ENCODE measurements at places on chromosomes 1 and 21. TPM values are rescaled to one million over a fixed set of nuclear protein-coding genes. Genes with fewer than 3 reads are reported as not detected.

GRCh38 chr1:246404078-246404477 is 103.0 kb downstream of the SMYD3 start:
- no peak for DNase-seq
- H3K4me1 ChIP-seq, result no peaks in the 10 kb centered on the region
- no peaks in the 10 kb centered on the region for H3K36me3 ChIP-seq
- H3K27me3 ChIP-seq, result no peaks in the 10 kb centered on the region
- no peak overlapping the region for H3K27ac ChIP-seq

DNA sequence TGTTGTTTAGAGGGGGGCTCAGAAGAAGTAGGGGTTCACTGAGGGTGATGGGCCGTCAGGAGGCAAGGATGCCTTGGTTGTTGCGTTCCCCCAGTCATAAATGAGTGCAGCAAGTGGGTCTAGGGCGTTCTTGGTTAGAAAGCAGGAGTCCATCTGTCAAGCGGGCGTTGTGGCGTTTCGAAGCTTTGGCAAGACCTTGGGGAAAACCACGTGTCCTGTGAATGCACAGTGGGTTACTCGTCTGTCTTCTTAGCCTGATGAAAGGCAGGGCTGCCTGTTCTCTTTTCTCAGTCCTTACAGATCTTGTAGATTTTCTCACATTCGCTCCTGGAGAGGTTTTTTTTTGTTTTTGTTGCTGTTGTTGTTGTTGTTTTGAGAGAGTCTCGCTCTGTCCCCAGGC is 6.3 kb upstream of the ZNF496 start:
- no peak for DNase-seq

- no peak overlapping the region for H3K4me3 ChIP-seq
- DNase-seq, result no peak
- peaks cover 7% of the 10 kb centered on the region for H3K27me3 ChIP-seq
- peaks cover 14% of the 10 kb centered on the region for H3K4me1 ChIP-seq
- no peak overlapping the region for H3K27ac ChIP-seq
- H3K36me3 ChIP-seq, result peaks cover 23% of the 10 kb centered on the region
These were observed 53.3 kb downstream of the PDE9A start for GRCh38 chr21:42706765-42707164.

DNA sequence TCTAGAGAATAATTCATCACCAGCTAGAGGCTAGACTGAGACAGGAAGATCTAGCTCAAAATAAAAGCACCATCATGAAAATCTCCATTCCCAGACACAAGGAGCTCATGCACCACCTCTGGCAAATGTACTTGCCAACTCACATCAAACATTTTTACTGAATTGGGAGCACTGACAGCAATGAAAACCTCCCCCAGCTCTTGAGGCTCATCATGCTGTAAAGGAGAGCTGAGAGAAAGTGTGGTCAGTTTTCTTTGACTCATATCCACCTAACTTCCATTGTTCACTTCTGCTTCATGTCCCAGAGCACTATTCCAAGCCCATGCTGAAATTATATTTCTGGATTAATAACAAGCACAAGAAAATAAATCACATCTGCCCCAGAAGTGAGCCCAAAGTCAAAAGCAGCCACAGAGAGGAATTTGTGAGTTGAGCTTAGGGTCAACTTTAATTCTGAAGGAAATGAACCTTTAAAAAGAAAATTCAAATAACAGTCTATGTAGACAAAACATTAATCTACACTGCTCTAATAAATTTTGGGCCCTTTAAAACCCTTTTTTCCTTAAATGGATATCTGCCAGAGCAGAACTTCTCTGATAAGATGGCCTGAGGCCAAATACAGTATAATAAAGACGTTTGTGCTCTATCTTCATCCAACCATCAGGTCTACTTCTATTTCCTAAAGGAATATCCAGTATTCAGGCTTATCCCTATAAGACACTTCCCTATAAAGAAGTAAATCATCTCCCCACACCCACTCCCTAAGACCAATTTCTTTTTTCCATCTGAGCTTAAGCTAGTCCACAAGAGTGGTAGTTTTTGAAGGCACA is 85.9 kb upstream of the ADAM30 start:
- H3K27ac ChIP-seq, result no peak overlapping the region
- peaks cover 8% of the 10 kb centered on the region for H3K4me1 ChIP-seq
- peaks cover 7% of the 10 kb centered on the region for H3K27me3 ChIP-seq
- no peaks in the 10 kb centered on the region for H3K36me3 ChIP-seq
- DNase-seq, result no peak

GRCh38 chr1:79554688-79555087 is 548.2 kb upstream of the ADGRL4 start:
- peaks cover 2% of the 10 kb centered on the region for H3K27me3 ChIP-seq
- no peak for DNase-seq
- no peak overlapping the region for H3K4me3 ChIP-seq
- no peaks in the 10 kb centered on the region for H3K36me3 ChIP-seq

GRCh38 chr1:159239551-159240220 is 35.0 kb downstream of the ACKR1 start:
- H3K27ac ChIP-seq, result no peak overlapping the region
- no peak overlapping the region for H3K4me3 ChIP-seq
- no peaks in the 10 kb centered on the region for H3K36me3 ChIP-seq
- DNase-seq, result no peak
- H3K27me3 ChIP-seq, result no peaks in the 10 kb centered on the region
- H3K4me1 ChIP-seq, result no peaks in the 10 kb centered on the region

DNA sequence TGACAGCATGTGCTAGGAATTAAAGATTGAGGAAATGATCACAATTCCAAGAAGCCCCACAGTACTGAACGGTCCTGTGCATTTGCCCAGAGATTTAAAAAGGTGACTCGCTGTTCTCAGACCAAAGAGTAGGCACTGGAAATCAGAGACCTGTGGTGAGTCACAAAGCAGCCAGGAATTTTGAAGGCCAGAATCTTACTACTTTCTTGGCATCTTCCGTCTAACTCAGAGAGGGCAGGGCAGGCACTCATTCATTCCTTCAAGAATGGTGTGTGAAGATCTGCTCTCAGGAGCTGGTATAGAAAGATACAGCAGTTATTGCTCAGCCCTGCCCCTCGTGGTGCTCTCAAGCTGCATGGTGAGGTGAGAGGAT is 57.9 kb downstream of the BRINP2 start:
- H3K36me3 ChIP-seq, result no peaks in the 10 kb centered on the region

DNA sequence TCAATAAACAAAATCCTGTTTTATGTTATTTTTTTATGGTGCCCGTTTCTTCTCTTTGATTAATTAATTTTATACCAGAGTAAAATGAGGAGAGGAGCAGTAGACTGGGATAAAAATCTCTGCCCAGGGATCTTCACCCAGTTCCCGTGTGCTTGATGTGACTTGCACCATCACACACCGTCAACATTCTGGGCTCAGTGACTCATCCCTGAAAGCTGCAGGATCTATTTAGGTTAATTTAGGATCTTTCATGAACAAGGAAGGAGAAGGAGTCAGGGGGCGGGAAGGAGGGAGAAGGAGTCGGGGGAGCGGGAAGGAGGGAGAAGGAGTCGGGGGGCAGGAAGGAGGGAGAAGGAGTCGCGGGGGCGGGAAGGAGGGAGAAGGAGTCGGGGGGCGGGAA is 182.4 kb downstream of the SMYD3 start:
- H3K4me1 ChIP-seq, result no peaks in the 10 kb centered on the region
- no peaks in the 10 kb centered on the region for H3K36me3 ChIP-seq
- DNase-seq, result no peak
- no peak overlapping the region for H3K27ac ChIP-seq
- no peaks in the 10 kb centered on the region for H3K27me3 ChIP-seq

DNA sequence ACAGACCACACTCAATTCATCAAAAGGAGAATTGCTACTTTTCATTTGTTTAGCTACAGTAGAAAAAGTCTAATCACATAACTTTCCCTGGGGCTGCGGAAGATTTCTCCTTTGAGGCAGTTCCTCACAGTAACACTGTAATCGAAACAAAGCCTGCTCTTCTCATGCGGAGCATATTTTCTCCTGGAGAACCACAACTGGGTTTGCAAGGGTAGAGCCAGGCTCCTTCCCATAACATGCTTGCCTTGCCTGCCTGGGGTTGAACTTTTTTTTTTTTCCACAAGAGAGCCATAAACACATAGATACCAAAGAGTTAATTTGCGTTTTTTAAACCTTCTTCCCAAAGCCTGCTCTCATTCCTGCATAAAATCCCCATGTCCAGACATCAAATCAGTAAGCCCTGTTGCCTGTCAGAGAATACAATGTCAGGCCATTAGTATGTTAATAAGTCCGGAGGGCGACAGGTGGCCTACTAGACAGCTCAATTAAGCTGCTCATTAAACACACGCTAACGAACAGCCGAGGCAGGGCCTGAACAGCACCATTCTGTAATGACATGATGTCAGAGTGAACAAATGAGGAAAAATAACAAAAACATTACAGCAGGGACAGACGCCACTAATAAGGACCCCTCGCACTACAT is 107.1 kb upstream of the OLIG2 start:
- H3K36me3 ChIP-seq, result no peaks in the 10 kb centered on the region
- no peak overlapping the region for H3K4me3 ChIP-seq
- H3K4me1 ChIP-seq, result peaks cover 8% of the 10 kb centered on the region

DNA sequence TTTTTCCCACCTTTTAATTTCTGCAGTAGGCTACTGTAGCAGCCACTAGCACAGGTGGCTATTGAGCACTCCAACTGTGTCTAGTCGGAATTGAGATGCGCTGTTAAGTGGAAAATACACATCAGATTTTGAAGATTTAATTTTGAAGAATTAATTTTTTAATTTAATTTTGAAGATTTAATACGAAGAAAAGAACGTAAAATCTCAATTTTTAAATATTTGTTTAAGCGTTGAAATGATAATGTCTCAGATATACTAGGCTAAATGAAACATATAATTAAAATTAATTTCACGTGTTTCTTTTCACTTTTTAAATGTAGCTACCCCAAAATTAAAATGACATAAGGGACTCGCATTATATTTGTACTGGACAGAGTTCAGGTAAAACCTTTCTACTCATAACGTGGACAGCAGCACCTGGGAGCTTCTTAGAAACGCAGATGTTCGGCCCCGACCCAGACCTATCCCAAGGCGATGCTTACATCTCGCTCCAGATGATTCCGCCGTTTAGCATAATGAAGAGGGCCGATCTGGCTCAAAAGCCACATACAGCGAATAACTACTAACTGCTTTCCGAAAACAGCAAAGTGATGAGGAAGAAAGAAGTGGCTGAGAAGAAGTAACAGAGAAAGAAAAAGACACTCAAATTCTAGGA is 717 bp downstream of the CRYZL1 start:
- H3K27me3 ChIP-seq, result peaks cover 7% of the 10 kb centered on the region
- DNase-seq, result no peak
- peak overlapping the region; percentile 98 for H3K27ac ChIP-seq

DNA sequence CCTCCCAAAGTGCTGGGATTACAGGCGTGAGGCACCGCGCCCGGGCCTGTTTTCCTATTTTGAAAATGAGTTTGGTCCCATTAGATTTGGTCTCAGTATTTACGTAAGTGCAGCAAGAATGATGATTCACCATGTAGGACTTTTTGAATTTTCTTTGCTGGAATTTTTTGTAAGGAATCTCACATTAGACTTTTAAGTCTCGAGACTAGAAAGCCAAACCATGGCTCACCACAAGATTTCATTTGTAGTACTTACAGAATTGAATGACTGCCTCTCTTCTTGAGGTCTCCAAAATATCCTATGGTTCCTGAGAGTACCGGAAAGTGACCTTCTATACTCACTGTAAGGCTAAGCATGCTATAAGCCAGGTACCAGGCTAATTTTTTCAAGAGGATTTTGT is 325 bp downstream of the OR14A2 start:
- no peak for DNase-seq
- no peaks in the 10 kb centered on the region for H3K36me3 ChIP-seq
- H3K4me3 ChIP-seq, result no peak overlapping the region
- H3K4me1 ChIP-seq, result no peaks in the 10 kb centered on the region

LCE1C gene
- total RNA-seq, result not detected

CD5L gene
- total RNA-seq, result not detected

WDR64 gene
- total RNA-seq, result 0.80 TPM

EDN2 gene
- total RNA-seq, result 0.21 TPM

SLC41A1 gene
- total RNA-seq, result 35.2 TPM

Measured in endothelial cell (in vitro differentiated cells).